ENCODE measurements at places on chromosomes 11 and 22.

DNA sequence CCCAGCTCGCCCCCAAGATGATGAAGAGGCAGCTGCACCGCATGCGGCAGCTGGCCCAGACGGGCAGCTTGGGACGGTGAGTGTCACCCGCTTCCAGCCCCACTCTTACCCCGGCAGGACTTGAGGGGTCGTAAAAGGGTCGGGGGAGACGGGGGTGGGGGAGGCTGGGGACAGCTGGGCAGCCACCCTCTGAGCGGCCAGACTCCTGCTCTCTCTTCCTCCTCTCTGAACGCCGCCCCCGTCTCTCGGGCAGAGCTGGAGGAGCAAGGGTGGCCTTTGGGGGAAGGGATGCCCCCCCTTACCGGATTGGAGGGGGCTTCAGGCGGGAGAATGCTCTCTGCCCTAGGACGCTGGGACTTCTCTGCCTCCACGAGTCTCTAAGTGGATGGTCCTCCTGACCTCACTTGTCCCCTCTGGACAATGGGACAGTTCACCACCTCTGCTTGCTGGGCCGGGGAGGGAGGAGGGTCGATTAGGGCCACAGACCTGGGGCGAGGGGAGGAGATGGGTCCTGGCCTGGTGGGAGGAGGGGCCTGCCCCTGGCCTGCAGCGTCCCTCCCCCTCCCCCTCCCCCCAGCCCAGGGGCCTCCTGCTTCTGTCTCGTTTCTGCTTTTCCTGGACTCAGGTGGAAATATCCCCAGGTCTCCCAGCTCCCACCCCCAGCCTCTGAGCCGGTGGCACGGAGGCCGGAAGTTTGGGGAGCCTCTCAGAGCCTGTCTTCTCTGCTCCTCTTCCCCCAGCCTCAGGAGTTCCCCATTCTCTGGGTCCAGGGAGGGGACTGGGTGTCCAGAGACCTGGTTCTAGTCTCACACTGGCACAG, 512 bp downstream of the SH3BP1 start:
- DNase-seq = no peak

GRCh38 chr11:44877571-44878497, 72.8 kb downstream of the TP53I11 start:
- no peak for DNase-seq

GRCh38 chr22:43812149-43812842, at the start of gene EFCAB6:
EFCAB6 (minus strand) TSS chr22:43812305; CDS start chr22:43782318, 29,987 bp downstream.
- peak; percentile 86 for DNase-seq

GRCh38 chr11:87353771-87354345, 316.1 kb downstream of the TMEM135 start:
- no peak for DNase-seq

- DNase-seq = no peak
Measured at GRCh38 chr22:17954860-17955587, 69.3 kb downstream of the MICAL3 start.

GRCh38 chr22:45742866-45743450, 71.3 kb downstream of the ATXN10 start:
- DNase-seq = no peak

GRCh38 chr11:71210861-71211260, 41.5 kb downstream of the SHANK2 start:
- no peak for DNase-seq

GRCh38 chr11:100790073-100790472, 103.0 kb downstream of the ARHGAP42 start:
- no peak for DNase-seq

GRCh38 chr11:129888451-129888850, 6.9 kb downstream of the NFRKB start:
- DNase-seq = no peak

DNA sequence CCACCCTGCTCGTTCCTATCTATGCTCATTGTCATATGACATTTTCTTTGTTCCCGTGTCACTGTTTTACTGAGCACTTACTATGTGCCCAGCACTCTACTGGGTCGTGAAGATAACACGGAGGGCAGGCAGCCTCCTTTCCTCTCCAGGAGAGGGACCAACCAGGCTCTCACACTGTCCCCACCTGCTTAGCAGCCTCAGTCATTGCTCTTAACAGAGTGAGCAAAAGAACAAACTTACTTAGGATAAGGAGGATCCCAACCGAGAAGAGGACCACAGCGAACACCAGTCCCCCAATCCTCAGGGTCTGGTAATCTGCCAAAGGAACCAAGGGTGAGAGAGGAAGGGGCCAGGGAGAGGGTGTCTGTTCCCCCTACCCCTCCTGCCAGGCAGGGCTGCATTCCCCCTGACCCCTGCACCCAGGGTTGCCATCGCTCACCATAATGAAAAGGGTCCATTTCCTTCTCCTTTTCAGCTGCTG, 17.0 kb upstream of the FXYD2 start:
- DNase-seq = no peak

DNA sequence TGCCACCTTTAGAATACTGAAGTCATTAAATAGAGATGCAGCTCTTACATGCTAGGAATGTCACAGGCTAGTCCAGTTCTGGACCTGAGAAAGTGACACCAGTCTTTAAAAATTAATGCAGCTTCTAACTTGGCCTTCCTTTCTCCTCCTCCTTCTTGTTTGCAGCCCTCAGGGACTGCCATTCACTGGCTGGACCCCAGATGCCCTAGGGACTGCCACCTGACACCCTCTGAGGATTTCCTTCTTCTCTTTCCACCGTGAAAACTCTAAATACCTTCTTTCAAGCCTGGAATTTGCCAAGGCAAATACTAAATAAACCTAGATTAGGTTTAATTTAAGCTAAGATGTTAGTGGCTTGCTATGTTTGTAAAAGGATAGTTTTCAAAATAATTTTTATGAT, 78.4 kb downstream of the MUC15 start:
- no peak for DNase-seq

- no peak for DNase-seq
Measured at GRCh38 chr22:46749682-46750529, 11.9 kb upstream of the CERK start.

DNA sequence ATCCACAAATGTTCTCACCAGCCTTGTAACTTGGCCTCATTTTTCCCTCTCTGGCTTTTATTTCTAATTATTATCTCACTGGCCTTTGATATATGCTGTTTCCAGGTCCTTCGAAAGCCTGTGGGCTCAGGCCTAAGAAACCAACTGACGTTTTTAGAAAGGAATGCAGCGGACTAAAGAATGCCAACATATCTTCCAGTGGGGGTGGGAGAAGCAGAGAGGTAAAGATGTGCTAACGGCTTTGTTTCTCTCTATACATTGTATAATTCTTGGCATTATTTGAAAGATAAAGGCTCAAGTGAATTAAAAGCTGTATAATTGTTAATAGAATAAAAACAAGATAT, 28.2 kb downstream of the OR6Q1 start:
- no peak for DNase-seq

DNA sequence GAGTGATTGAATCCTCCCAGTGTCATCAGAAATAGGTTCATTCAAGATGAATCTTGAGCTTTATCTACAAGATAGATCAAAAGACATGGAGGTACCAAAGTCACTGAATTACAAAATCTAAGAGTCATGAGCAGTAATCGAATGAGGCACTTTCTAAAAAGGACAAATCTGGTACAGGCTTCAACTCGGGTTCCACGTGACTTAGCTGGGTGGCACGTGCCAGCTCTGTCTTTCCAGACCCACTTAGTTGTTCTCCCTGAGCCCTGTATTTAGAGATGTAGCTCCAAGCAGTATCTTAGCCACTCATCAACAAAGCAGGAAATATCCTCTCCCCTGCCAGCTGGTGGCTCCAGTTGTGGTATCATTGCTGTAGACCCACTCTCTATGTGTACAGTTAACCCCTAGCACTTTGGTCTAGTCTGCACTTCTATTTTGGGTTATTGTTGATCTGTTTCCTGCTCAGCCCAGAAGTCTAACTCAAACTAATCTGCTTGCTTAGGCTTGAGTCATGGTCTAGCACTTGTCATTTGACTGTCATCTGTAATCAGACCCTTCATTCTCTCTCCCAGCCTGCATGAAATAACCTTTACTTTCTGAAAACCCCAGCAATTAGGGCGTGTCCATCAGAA, 528.7 kb downstream of the ETS1 start:
- no peak for DNase-seq

GRCh38 chr11:112156956-112157766, 6.7 kb downstream of the IL18 start:
- no peak for DNase-seq

DNA sequence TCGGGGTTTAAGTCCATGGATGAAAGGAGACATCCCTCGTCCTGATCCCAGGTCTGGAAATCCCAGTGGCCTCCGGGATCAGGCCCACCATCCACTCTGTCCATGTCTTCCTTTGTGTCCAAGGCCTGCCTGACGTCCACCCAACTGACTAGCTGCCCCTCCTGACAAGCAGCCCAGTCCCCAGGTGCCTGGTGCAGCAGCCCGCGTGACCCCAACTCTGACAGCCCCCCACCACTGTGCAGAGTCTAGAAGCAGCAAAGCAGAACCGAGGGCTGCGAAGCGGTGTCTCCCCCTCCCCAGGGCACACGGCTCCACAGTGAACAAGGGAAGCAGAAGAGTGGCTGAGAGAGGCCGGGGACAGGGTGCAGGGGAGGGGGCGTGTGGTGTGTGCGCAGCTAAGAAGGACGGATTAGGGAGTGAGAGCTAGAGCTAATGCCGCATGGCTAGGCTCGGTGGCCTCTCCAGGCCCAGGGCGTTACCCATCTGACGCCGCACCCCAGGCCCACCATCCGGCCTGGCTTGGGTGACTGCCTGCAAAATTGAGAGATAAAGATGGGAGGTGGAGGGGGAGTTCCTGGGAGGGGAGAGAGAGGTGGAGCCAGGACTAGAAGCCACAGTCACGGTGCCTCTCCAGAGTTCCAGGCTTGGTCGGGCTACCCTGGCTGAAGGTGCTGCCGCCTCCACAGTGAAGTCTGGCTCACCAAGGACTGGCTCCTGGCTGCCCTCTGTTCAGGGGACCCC, 16.6 kb upstream of the BAIAP2L2 start:
- no peak for DNase-seq

GRCh38 chr22:46044621-46045458, 67.9 kb upstream of the WNT7B start:
- DNase-seq = no peak

DNA sequence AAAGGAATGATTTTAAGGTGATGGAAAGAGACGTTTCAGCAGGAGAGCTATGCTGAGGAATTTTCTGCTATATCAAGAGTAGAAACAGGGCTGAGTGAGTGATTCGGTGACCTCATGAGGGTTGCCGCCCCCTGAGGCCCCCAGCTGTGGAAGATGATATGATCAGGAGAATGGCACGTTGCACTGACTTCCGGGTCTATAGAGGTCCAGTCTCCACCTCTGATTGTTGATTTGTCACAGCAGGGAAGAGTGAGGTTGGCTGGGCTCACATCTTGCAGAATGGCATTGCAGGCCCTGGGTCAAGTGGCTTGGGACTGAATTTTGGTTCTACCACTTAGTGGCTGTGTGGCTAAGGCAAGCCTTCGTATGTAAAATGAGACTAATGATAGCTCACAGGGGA, 205.1 kb downstream of the SNX19 start:
- no peak for DNase-seq

GRCh38 chr11:97938789-97939188, 1082.0 kb upstream of the CNTN5 start:
- DNase-seq = no peak

- no peak for DNase-seq
Measured at GRCh38 chr11:3840004-3840869, 522 bp downstream of the RHOG start.

DNA sequence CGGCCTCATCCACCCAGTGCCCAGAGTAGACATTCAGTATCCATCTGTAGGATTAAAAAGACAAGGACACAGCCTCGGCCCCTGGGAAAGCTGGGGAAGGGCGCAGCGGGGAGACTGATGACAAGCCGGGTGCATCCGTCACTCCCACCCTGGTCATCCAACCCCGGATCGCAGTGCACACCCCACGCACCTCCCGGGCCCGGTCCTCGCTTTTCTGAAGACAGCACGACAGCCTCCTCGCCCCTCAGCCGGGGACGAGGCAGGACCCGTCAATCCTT, 1.1 kb downstream of the FCHSD2 start:
- no peak for DNase-seq

DNA sequence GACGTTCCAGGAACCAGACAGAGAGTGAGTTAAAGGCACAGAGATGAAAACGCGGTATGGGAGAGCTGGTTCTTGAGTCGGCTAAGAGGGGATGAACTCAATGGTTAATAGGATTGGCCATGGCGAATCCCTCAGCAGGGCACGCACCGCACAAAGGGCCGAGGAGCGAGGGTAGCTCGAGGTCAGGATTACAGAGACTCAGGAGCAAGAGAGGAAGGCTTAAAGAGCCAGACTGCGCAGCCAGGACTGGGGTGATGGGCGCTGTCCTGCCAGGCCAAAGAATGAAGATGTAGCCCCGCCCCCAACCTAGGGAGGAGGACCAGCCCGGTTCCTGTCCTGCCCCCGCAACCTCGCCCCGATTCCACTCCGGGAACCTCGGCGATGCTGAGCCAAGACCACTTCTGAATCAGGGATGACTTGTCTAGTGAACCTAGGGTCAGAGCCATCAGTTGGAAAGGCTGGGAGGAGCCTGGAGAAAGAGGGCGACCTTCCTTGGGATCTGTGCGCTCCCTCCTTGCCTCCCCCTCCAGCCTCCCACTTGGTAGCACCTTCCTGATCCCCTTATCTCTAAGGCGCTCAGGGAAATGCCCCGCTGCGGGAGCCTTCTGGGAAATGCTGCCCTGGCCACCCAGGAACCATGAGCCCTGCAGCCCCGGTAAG, at the start of gene PLEKHB1:
Gene PLEKHB1, plus strand, starts transcription at position 610 of the 660 bp plus-strand sequence. Its CDS starts 28 bp downstream, at position 638.
- no peak for DNase-seq

DNA sequence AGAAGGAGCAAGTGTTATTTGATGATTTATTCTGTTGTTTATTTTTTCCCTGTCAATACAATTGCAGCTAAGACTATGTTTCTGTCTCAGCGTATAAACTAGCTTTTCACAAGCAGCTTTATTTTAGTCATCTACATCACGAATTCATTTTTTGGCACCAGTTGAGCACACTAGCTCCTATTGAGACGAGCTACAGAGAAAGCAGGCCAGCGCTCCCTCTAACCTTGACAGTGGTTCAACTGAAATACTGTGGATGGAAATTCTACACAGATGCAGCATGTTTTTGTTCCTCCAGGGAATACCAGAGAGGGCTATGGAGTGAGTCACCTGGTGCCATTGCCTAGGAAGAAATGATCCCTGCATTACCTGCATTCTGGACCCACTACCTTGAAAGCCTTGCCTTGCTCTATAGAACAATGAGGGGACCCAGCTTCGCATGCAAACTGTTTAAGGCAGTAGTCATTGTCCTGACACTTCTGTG, 108.2 kb upstream of the ARHGAP42 start:
- no peak for DNase-seq

- DNase-seq = no peak
Measured at GRCh38 chr11:17988465-17988864, 24.4 kb downstream of the SERGEF start.

GRCh38 chr11:97269527-97269926, 879.7 kb downstream of the JRKL start:
- DNase-seq = no peak

- no peak for DNase-seq
Measured at GRCh38 chr11:104905271-104905670, 7.0 kb upstream of the CASP12 start.
